Activated CD4-positive, alpha-beta T cell treated with anti-CD3 and anti-CD28 coated beads, Interleukin-2, amount 50 U/mL, for 4 hours (primary cell): ENCODE measurements at places on chromosomes 4 and X.

DNA sequence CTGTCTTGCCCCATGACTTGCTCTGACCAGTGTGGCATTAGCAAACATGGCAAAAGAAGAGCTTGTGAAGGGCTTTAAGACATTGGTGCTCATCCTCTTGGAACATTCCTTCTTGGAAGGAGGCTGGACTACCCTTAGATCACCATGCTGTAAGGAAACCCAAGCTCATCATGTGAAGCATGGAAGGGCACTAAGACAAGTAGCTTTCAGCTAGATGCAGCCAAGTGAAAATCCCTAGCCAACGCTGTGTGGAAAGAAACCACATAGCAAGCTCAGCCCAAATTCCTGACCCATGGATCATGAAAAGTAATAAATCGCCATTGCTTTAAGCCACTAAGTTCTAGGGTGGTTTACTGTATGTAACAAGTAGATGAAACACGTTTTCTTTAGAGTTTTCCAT is 12.4 kb upstream of the PACRGL start:
- DNase-seq, result no peak

- DNase-seq, result no peak
Measured at GRCh38 chr4:7647600-7648543, 213.1 kb upstream of the PSAPL1 start.

- no peak for DNase-seq
Measured at GRCh38 chr4:177555007-177555574, 112.9 kb upstream of the AGA start.

- no peak for DNase-seq
Measured at GRCh38 chrX:132041015-132041414, 17.9 kb downstream of the STK26 start.
